ENCODE measurements at places on chromosomes 16 and 17. TPM values are rescaled to one million over a fixed set of nuclear protein-coding genes. Genes with fewer than 3 reads are reported as not detected.

QRICH2 gene
- total RNA-seq: 1.1 TPM

DNA sequence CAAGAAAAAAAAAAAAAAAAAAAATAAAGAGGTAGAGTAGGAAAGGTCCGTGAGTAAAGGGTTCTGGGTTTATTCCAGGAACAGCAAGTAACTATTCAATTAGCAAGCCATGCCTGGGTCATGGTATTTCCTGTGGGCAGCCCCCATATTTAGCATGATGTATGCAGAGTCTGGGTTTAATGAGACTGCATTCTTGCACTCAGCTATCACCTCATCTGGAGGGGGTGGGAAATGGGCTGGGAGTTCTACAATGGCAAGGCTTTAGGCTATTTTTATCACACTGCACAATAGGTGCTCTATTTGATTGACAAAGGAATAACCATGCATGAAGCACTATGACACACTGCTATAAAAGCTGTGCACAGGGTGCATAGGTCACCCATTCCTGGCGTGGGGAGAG, 104.0 kb upstream of the CCL2 start:
- no peak for DNase-seq
- H3K4me1 ChIP-seq: no peaks in the 10 kb centered on the region
- no peaks in the 10 kb centered on the region for H3K36me3 ChIP-seq
- H3K27me3 ChIP-seq: no peaks in the 10 kb centered on the region
- no peak overlapping the region for H3K4me3 ChIP-seq
- H3K27ac ChIP-seq: no peak overlapping the region

- no peaks in the 10 kb centered on the region for H3K36me3 ChIP-seq
- H3K4me3 ChIP-seq: no peak within 1 kb of the TSS
- no peak within 1 kb of the TSS for H3K27ac ChIP-seq
- no peak for DNase-seq
These were observed at the start of gene AATK for GRCh38 chr17:81166033-81166492. AATK (minus strand) TSS chr17:81166221; CDS start chr17:81165992, 229 bp downstream.

PRAC1 gene
- total RNA-seq: not detected

DNA sequence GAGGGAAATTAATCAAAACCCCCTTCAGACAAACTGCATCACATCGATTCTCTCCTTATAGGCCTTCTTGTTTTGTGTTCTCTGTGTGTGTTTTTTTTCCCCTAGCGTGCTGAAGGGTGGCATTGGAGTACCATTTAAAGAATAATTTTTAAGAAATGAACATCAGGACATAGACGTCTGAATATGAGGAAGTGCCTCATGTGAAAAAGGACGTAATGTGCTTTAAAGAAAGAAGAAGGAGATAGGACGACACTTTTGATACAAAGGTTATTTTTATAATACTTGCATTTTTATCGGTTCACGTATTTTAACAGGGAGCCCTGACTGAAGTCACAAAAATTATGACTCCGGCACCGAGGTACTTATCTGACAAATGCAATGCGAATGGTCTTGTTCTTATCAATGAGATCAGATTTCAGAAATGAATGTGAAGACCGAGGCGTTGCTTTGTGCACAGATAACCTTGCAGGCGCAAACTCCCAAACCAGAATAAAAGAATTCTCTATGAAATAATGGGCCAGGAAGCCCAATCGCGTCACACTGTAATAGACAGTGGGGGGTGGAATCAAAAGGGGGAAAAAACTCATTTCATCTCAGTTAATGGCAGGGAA, 606.3 kb downstream of the MAF start:
- no peak overlapping the region for H3K4me3 ChIP-seq
- no peaks in the 10 kb centered on the region for H3K36me3 ChIP-seq
- peaks cover 5% of the 10 kb centered on the region for H3K4me1 ChIP-seq
- no peak for DNase-seq
- no peaks in the 10 kb centered on the region for H3K27me3 ChIP-seq

WNT3 gene
- 0.82 TPM for total RNA-seq

KRT23 gene
- total RNA-seq: not detected

IQCK gene
- 18.0 TPM for total RNA-seq

NLRC3 gene
- 0.45 TPM for total RNA-seq

DNA sequence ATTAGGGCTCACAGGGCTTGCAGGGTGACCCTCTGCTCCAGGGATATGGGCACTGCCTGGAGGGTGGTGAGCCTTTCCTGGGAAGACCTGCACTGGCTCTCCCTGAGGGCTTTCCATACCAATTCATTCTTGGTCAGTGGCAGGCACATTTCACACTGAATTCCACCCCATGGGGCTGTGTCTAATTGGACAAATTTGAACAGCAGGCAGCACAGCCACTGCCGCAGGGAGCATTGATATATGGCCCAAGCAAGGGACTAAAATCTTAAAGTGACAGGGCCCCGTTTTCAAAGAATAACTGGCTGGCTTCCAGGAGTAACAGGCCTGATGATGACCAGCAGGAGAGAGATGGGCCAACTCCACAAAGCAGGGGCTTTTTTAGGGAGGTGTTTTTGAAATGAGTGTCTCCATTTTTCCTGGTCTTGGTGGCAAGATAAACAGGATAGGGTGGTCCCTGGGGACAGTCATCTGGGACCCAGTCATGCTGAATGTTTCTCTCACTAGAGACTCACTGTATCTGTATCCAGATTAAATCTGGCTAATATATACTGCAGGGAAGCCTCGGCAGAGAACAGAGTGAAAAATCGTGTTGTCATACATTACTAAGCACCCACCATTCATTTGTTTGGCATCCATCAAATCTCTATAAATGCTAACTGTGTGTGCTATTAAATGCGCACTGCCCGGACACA, 74.1 kb upstream of the TBX2 start:
- no peaks in the 10 kb centered on the region for H3K27me3 ChIP-seq
- no peak for DNase-seq
- H3K4me3 ChIP-seq: no peak overlapping the region
- peaks cover 14% of the 10 kb centered on the region for H3K4me1 ChIP-seq
- H3K27ac ChIP-seq: no peak overlapping the region

DNA sequence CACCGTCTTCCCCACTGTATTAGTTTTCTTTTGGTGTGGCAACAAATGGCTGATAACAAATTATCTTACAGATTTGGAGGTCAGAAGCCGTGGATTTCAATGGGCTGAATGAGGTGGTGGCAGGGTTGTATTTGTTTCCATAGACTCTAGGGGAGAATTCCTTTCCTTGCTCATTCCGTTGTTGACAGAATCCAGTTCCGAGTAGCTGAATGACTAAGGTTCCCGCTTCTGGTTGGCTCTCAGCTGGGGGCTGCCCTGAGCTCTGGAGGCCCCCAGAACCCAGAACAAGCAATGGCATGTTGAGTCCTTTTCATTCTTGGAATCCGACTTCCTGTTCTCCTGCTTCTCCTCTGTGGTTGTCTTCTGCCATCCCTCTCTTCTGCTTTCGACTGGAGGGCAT, 280.4 kb downstream of the SNX29 start:
- H3K4me1 ChIP-seq: peaks cover 16% of the 10 kb centered on the region
- no peak overlapping the region for H3K4me3 ChIP-seq
- no peak for DNase-seq

- peaks cover 6% of the 10 kb centered on the region for H3K4me1 ChIP-seq
- H3K4me3 ChIP-seq: no peak overlapping the region
- H3K36me3 ChIP-seq: no peaks in the 10 kb centered on the region
- no peak overlapping the region for H3K27ac ChIP-seq
- H3K27me3 ChIP-seq: no peaks in the 10 kb centered on the region
These were observed 45.3 kb downstream of the REXO5 start for GRCh38 chr16:20851601-20852000.

CXCL16 gene
- total RNA-seq: 30.7 TPM

- H3K27me3 ChIP-seq: no peaks in the 10 kb centered on the region
- no peaks in the 10 kb centered on the region for H3K36me3 ChIP-seq
- H3K4me3 ChIP-seq: no peak overlapping the region
- no peak for DNase-seq
These were observed 44.7 kb downstream of the HS3ST3A1 start for GRCh38 chr17:13557077-13557476.

DNA sequence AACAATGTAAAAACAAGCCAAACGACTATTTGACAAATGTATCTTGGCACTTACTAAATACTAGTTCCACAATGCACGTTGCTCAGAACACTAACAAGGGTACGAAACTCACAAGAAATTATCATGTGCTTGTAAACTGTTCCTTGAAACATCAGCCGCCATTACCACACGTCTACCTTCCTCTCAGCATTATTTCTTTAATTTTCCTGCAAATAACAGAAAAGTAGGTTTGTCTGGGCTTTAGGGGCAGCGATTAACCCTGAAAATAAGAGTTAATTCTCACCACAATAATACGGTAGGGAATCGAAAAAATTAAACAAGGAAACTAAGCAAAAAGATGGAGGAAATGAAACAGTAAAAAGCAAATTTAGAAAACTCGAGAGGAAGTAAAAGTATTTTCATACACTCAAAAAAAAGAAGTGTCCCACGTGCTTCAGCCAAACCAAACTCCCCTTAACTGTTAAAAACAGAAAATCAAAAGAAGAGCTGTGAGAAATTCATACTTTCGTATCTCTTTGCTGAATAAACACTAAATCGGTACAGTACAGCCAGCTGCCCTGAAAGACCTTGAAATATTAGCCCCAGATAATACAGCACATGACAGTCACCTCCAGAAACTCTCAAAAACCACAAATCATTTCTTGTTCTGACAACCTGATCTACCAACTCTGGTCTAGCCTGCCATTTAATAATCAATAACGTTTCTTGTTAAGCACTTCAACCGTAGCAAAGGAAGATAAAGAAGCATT, 1.2 kb downstream of the ARHGAP17 start:
- DNase-seq: no peak
- no peak overlapping the region for H3K27ac ChIP-seq
- no peaks in the 10 kb centered on the region for H3K27me3 ChIP-seq
- peak overlapping the region; percentile 44 for H3K4me3 ChIP-seq
- peaks cover 6% of the 10 kb centered on the region for H3K4me1 ChIP-seq

GRCh38 chr16:85777583-85778310, 21.6 kb downstream of the EMC8 start:
- no peak for DNase-seq
- no peak overlapping the region for H3K27ac ChIP-seq
- no peaks in the 10 kb centered on the region for H3K36me3 ChIP-seq
- no peaks in the 10 kb centered on the region for H3K4me1 ChIP-seq
- H3K4me3 ChIP-seq: no peak overlapping the region

DNA sequence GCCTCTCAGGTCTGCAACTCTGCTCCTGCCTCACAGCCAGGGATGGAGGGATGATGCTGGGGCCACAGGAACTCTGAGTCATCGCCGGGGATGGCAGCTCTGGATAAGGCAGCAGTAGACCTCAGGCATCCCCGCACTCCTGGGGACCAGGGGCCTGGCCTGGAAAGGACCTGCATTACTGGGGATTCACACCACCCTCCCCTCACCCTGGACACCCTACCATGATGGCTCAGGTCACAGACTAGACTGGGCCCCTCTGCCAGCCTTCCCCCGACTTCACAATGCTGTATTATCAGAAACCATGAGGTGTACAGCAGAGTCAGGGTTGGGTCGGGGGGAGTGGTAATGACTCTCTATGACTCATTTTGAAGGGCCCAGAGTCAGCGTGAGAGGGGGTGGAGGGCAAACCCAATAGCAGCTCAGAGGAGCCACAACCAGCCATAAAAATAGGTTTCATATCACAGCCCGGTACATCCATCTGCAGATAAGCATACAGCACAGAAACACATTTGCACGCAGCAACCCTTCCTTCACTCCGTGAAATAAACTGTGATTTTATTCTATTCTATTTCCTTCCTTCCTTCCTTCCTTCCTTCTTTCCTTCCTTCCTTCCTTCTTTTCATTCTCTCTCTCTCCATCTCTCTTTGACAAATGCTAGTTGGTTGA, 28.8 kb downstream of the DYNLRB2 start:
- H3K36me3 ChIP-seq: no peaks in the 10 kb centered on the region
- no peaks in the 10 kb centered on the region for H3K27me3 ChIP-seq
- no peaks in the 10 kb centered on the region for H3K4me1 ChIP-seq
- H3K4me3 ChIP-seq: no peak overlapping the region

DNA sequence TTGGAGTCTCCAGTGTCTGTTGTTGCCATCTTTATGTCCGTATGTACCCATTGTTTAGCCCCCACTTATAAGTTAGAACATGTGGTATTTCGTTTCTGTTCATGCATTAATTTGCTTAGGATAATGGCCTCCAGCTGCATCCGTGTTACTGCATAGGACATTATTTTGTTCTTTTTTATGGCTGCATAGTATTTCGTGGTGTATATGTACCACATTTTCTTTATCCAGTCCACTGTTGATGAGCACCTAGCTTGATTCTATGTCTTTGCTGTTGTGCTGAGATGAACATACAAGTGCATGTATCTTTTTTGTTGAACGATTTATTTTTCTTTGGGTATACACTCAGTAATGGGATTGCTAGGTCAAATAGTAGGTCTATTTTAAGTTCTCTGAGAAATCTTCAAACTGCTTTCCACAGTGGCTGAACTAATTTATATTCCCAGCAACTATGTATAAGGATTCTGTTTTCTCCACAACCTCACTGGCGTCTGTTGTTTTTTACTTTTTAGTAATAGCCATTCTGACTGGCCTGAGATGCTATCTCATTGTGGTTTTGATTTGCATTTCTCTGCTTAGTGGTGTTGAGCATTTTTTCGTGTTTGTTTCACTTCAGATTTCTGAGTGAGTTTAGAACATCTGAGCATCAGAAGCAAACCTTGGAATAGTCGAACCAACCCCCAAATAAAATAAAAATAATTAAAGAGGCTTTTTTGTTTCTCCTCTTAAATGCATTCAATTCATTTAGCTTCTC, 304.7 kb downstream of the ZFHX3 start:
- H3K36me3 ChIP-seq: no peaks in the 10 kb centered on the region
- H3K27me3 ChIP-seq: no peaks in the 10 kb centered on the region
- no peaks in the 10 kb centered on the region for H3K4me1 ChIP-seq
- no peak overlapping the region for H3K27ac ChIP-seq
- no peak for DNase-seq
- H3K4me3 ChIP-seq: no peak overlapping the region

All from ovary (tissue), 10 donors.